ENCODE measurements at places on chromosomes 16 and 17.

GRCh38 chr17:38711792-38712571, 6.9 kb downstream of the MLLT6 start:
- no peak for DNase-seq

- no peak for DNase-seq
These were observed 140.4 kb upstream of the GNAO1 start for GRCh38 chr16:56050916-56051315.

DNA sequence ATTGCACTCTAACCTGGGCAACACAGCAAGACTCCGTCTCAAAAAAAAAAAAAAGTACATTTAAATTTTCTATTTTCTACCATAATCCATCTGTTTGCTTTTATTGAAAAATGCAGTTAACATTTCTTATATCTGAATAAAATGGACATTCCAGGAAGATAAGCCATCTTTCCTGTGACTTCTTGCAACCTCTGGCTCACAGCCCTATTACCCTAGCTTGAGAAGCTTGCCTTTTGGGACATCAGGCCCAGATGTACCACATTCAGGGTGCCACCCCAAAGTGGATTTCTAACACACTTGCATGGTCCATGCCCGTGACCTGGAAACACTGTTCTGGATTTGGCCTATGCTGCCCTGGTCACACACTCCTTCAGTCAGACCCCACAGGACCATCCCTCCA, 30.1 kb upstream of the DDX52 start:
- DNase-seq = no peak

GRCh38 chr16:14302399-14303181, 231.5 kb downstream of the MRTFB start:
- no peak for DNase-seq

DNA sequence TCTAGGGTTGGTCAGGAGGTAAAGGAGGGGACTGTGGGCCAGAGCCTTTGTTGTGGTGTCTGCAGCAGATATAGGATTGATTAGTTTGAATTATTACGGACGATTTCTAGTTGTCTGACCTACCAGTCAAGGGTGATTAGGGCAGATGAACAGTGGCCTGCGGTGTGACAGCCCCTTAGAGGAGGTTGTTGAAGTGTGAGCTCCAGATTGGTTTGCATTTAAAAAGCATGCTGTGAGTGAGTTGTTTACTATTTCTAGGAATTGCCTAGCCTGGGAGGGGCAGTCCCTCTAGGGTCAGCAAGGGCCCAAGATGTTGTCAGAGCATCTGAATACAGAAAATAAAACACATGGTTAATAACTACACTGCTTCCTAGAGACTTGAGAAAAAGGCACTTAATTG, 108.8 kb downstream of the ARHGAP44 start:
- DNase-seq = no peak

DNA sequence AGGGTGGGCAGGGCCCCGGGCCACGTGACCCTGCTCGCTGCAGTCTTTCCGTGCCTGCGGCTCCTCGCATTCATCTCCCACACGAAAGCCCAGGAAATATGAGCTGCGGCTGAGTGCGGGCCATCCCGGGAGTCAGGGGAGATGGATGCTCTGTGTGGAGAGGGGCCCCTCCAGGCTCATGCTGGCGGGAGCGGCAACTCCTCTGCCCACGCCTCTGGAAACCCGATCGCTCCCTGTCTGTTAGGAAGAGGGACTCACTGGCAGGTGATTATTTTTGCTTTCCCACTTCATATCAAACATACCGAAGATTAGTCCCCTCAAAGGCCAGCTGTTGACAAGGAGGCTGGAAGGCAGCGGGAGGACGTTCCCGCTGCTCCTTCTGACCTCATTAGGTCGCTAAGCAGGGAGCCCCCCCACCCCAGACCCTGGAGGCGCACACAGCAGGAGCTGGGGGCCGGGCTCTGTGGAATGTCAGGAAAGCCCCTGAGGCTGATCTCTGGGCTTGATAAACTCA, 228.5 kb downstream of the FOXL1 start:
- DNase-seq = no peak

GRCh38 chr17:39015546-39015935, 48.3 kb upstream of the FBXO47 start:
- DNase-seq = no peak

GRCh38 chr17:10773391-10773790, 30.5 kb downstream of the TMEM238L start:
- no peak for DNase-seq

GRCh38 chr16:57643147-57643874, 14.9 kb downstream of the ADGRG1 start:
- DNase-seq = no peak

DNA sequence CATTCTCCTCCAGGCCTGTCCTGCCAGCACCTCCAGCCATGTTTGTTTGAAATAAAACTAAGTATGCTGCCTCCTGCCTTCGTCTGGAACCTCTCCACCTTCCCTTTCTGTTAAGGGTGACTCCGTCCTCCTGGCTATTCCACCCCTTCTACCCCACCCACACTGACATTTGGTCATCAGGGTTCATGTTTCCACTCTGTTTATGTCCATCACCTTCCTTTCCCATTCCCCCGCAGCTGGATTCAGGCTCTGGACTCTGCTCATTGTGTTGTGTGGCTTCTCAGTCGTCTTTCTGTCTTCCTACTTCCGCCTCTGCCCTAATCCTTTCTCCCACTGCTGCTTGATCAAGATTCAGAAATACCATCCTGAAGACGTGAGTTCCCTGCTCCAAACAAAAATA, 28.6 kb downstream of the EPN2 start:
- DNase-seq = no peak

- no peak for DNase-seq
These were observed 68.4 kb downstream of the MARF1 start for GRCh38 chr16:15574614-15574948.

GRCh38 chr17:752620-753219, 656 bp upstream of the GEMIN4 start:
- DNase-seq = peak; percentile 26

- DNase-seq = no peak
These were observed 228.8 kb upstream of the HSBP1 start for GRCh38 chr16:83579027-83579426.

DNA sequence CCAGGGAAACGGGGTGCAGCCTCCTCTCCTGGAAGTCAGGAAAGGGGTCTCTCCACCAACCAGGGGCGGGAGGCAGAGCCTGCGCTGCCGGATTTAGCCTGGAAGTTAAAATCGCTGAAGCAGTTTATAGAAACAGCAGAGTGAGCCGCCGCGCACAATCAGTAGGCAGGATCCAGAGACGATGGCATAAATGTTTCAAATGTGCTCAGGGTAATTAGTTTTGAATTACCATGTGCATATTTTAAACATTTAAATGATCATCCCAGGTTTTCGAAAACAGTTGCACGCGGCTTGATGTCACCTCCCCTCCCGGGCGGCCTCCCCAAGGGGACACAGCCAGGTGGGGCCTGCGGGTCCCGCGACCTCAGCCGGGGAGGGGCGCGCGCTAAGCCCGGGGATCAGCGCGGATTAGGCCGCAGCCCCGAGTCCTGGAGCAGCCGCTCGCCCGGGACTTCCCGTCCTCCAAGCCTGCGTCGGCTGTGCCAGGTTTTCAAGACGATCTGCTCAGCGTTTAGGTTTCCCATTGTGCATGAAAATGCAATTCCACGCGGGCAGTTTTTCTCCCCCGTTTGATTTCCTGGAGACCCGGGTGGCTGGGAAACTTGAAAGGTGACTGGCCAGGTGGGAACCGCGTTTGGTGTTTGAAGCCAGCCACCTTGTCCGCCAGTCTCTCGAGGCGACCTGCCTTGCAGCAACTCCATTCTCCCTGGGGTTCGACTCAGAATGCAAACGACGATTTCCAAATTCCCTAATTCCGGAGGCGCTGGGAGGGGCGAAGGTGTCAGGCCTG, 78.3 kb downstream of the RPA1 start:
- no peak for DNase-seq

- no peak for DNase-seq
These were observed 13.9 kb upstream of the CAPNS2 start for GRCh38 chr16:55552621-55553020.

DNA sequence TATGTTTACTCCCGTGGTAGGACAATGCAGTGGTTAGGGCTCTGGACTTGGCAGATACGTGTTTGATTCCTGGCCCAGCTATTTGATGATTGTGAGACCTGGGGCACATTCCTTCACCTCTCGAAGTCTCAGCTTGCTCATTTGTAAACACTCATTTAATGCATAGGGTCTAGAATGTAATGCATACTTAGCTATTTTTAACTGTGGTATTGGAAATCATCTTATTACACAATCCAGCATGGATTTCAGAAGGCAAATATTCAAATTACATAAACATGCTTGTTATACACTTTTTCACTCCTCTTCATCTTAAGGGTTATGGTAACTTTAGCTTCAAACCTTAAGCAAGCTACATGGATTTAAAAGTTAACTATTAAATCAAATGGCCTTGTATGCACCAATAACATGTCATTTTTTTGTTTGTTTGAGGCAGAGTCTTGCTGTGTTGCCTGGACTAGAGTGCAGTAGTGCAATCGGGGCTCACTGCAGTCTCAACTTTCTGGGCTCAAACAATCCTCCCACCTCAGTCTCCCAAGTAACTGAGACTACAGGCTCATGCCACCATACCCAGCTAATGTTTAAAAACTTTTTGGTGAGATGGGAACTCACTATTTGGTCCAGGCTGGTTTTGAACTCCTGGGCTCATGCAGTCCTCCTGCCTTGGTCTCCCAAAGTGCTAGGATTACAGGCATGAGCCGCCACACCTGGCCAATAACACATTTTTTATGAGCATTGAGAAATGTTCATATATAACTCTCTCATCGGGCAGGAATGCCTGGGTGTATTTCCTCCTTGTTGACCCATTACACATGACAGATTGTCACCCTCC, 52.5 kb downstream of the VAT1L start:
- DNase-seq = no peak

DNA sequence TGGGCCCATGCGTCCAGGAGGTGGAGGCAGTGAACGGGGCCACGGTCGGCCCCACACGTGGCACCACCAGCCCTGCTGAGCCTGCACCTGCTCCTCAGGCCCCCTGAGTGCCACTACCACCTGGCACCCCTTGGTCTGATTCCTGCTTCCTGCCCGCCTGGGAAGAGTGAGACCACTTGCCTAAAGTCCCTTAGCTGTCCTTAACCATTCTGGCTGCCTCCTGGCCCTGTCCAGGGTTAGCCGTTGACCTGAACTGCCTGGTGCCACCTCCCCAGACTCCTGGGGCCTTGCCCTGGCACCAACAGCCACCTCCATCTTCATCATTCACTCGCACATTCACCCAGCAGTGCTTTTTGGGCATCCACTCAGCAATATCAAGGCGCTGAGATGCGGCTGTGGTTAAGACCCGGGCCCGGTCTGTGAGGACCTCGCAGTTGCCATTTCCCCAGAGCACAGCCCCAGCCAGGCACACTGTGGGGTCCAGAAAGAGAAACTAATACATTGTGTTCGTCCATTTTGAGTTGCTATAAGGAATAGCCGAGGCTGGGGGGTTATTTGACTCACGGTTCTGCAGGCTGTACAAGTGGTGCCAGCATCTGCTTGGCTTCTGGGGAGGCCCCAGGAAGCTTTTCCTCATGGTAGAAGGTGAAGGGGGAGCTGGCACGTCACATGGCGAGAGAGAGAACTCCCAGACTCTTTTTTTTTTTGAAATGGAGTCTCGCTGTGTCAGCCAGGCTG, 318.4 kb downstream of the SEC14L1 start:
- DNase-seq = no peak

DNA sequence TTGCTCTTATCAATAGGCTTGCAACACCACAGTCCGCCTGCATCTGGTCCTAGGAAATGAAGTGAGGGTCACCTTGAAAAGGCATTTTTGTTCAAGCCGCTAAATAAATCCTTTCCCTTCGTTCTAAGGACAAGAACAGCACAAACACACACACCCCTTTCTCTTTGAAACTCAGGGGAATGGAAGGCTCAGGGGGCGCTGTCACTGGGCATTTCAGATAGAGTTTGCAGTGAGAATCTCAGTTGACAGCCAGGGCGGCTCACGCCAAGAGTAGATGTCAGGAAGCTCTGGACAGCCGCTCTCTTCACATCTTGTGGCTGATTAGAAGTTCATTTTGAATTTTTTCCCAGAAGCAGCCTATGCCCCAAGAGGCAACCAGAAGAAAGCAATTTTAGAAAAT, 39.8 kb downstream of the ABAT start:
- no peak for DNase-seq

- DNase-seq = no peak
These were observed 39.8 kb upstream of the IRF8 start for GRCh38 chr16:85858984-85859817.

GRCh38 chr17:76983075-76983775, 115.0 kb downstream of the MGAT5B start:
- no peak for DNase-seq

All from bone marrow (tissue), 2 donors.